ENCODE measurements at places on chromosomes 11 and 22.

DNA sequence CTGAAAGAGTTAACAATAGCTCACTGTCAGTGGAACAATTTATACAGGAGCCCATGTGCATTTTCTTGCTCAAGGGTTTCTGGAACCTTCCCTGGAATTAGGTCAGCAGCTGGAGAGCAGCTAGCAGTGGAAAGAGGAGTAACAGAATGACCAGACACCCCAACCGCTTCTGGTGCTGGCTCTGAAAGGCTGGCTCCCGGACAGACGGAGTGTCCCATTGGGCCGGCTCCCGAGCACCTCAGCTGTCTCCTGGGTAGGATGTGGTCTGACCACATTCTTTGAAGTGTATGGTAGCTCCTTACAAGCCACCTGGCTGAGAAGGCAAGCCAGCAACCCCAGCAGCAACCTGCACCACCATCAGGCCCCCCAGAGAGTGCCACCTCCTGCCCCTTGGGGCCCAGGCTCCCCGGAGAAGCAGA, 44.7 kb downstream of the ABTB2 start:
- no peak for DNase-seq

GRCh38 chr11:19436932-19437331, 196.2 kb upstream of the E2F8 start:
- DNase-seq = no peak

- no peak for DNase-seq
These were observed 7.3 kb downstream of the CCDC88B start for GRCh38 chr11:64347193-64347867.

- no peak for DNase-seq
These were observed 30.2 kb downstream of the C22orf31 start for GRCh38 chr22:29031227-29032011.

All from stimulated activated CD4-positive, alpha-beta T cell treated with anti-CD3 and anti-CD28 coated beads, Interleukin-12 subunit alpha, Interleukin-12 subunit beta, amount 100 ng/mL, for 4 hours (primary cell).